ENCODE measurements at places on chromosomes 13 and 19.

DNA sequence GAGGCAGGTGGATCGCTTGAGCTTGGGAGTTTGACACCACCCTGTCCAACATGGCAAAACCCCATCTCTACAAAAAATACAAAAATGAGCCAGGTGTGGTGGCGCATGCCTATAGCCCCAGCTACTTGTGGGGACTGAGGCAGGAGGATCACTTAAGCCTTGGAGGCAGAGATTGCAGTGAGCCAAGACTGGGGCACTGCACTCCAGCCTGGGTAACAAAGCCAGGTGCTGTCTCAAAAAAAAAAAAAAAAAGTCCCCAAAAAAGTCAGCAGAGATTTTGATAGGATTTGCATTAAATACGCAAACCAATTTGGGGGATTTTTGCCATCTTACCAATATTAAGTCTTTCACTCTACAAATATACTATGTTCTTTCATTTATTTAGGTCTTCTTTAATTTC is 21.7 kb upstream of the RPL21 start:
- DNase-seq: no peak

GRCh38 chr19:10228393-10228792 is 2.7 kb downstream of the S1PR2 start:
- DNase-seq: no peak

DNA sequence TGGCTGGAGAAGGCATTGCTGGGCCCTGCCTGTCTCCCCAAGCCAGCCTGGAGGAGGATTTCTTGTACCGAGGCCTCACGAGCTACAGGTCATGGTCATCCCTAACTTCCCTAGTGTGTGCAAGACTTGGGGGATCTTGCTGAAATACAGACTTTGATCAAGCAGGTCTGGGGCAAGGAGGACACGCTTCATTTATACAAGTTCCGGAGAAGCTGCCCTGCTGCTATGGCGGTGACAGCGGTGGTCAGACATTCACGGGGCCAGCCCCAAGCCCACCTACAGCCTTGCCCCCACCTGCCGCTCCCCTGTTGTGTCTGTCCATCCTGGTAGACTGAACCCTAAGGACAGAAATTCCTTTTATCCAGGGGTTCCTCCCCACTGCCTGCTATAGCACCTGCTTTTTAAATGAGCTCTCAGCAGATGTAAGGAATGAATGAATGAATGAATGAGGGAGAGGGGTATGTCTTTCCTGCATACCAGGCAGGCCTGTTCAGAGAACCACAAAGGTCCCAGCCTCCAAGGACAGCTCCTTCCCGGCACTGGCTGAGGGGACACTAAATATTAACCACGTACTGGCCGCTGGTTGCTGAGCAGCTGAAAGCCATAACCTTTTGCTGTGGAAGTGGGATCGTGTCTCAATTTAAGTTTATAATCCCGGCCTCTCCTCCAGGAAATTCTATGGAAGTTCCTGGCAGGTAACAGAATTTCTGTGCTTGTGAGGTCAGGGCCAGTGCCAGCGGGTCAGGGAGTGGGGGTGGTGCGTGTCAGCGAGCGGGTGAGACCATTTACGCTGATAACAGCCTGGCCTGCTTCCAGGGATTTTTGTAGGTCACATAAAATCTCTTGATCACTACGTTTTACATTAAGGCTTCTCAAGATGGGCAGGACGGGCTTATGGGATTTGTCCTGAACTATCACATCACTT is 27.1 kb downstream of the TSSK6 start:
- DNase-seq: no peak

DNA sequence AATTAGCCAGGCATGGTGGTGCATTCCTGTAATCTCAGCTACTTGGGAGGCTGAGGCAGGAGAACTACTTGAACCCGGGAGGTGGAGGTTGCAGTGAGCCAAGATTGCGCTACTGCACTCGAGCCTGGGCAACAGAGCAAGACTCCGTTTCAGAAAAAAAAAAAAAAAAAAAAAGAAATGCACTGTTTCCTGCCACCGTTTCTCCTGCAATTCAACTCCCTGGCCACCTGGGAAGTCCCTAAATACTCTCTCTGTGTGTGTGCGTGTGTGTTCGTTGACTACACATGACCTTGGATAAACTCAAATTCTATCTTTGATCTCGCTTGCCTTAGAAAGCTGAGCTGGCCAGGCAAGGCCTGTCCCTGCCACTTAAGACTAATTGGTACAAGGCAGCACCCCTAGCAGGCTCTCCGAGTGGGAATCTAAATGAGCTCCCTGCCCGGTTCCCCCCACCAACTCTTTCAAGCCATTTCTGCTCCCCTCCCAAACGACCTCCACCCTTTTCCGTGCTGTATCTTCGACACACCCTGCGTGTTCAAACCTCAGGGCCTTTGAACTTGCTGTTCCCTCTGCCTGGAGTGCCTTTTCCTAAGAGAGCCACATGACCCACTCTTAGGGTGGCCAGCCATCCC is 5.2 kb upstream of the BCAT2 start:
- no peak for DNase-seq

DNA sequence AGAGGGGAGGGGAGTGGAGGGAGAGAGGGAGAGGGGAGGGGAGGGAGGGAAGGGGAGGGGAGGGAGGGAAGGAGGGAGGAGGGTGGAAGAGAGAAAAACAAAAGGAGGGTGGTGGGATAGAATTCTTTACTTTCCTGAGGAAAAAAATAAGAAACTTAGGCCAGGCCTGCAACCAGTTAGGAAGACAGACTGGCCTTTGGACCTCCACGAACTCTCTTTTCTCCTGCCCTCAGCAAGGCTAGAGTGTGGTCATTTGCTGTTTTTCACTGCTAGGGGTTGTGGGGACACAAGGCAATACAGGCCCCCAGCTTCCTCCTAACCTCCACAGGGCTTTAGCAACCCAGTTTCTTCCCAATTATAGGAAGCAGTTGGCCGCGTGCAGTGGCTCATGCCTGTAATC is 4.2 kb downstream of the CCDC8 start:
- no peak for DNase-seq

- DNase-seq: no peak
Measured at GRCh38 chr19:10961073-10961860, 437 bp downstream of the SMARCA4 start.

DNA sequence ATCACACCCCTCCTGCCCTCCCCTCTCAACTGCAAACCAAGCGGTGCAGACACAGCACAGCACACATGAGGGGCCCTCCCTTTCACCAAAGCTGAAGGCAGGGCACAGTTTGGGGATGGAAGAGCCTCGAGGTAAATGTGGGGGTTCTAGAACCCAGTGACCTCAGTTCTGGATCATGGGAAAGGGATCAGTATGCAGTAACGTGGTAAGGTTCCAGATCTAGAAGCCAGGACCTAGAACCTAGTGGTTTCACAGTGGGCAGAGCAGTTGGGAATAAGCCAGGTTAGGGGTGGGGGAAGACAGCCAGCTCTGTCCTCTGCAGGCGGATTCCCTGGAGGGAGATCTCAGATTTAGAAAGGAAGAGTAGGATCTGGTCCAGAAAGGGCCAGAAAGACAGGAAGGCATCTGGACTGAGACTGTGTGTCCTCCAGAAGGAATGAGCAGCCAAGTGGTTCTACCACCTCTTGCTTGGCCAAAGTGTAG is 3.1 kb downstream of the FTL start:
- no peak for DNase-seq

Data from activated CD4-positive, alpha-beta T cell treated with anti-CD3 and anti-CD28 coated beads for 24 hours (primary cell).